ENCODE measurements at places on chromosomes 2 and 18.

GRCh38 chr18:40222776-40223175 lies 1732.3 kb upstream of the PIK3C3 start:
- no peak for DNase-seq

DNA sequence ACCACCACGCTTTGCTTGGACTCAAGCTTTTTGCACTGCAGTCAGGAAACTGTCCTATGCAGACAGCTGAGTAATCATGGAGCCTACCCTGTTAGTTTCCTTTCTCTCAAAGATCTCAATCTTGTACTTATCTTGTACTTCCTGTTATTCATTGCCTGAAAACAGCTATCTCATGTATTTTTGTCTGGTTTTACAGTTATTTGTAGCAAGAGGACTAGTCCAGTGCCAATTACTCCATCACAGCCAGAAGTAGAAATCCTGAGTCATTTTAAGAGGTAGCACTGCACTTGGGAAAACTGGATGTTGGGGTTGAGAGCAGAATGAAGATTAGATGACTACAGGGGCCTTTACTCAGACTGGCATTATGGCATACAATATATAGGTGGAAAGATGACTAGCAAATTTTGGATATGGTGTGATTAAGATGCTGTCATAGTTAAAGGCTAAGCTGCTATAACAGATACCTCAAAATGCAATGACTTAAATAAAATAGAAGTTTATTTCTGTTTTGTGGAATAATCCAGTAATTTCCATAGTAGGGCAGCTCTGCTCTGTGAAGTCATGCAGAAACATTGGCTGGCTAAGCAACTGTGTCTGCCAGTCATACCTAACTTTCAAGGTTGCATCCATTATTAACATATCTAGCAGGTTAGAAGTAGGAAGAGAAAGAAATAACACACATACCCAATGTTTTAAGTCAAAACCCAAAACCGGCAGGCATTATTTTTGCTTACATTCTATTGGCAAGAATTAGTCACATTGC lies 21.1 kb upstream of the CHMP3 start:
- no peak for DNase-seq

DNA sequence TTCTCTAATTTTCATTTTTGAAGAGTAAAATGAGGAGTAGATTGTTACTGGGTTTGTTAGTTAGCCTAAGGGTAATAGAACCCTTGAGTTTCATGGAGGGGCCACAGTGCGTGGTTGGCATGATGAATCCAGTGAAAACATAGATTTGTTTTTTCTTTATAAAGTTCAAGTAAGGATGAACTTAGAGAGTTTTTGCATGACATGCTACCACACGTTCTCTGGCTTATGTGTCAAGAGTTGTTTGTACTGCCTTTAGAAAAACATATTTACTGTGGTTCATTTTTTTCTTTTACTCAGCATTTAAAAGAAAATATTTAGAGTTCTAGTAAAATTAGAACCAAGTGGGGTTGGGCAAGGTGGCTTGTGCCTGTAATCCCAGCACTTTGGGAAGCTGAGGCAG lies 21.8 kb downstream of the RBM44 start:
- DNase-seq = no peak

GRCh38 chr2:59655809-59656208 lies 897.6 kb downstream of the BCL11A start:
- no peak for DNase-seq

All from activated T-cell treated with anti-CD3 and anti-CD28 coated beads, Interleukin-2, amount 50 U/mL, for 48 hours (primary cell).